ENCODE measurements at places on chromosomes 7 and 10. TPM values are rescaled to one million over a fixed set of nuclear protein-coding genes. Genes with fewer than 3 reads are reported as not detected.

Gene PLEKHS1
- polyA plus RNA-seq, result not detected

DNA sequence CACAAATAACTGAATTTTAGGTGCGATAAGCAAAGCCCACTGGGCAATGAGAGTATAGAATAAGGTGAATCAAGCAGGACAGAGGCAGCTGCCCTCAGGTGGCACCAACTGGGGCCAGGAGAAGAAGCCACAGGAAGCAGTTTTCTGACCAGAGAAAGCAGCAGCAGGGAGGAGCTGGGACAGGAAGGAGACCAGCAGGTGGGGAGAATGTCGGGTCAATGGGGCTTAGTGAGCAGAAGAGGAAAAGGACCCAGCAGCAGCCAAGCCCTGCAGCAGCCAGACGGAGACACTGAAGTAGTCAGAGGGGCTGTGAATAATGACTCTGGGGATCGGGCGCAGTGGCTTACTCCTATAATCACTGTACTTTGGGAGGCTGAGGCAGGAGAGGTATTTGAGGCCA lies 209.6 kb upstream of the SH2B2 start:
- no peak for DNase-seq

Gene CDC14C
- not detected for polyA plus RNA-seq

DNA sequence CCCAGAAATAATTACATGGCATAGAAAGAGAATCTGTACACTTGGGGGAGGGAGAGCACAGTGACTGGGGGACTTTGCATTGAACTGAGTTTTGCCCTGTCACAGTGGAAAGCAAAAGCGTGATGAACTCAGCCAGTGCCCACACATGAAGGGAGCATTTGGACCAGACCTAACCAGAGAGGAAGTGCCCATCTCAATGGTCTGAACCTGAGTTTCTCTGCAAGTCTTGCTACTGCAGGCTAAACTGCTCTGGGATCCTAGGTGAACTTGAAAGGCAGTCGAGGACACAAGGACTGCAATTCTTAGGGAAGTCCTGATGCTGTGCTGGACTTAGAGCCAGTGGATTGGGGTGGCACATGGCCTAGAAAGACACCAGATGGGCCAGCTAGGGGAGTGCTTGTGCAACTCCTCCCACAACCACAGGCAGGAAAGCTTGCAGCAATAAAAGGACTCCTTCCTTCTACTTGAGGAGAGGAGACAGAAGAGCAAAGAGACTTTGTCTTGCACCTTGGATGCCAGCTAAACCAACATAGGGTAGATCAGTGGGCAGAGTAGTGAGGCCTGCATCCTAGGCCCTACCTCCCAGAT lies 259.0 kb downstream of the GRM8 start:
- no peak for DNase-seq

Gene CASP7
- polyA plus RNA-seq, result 19.8 TPM
